ENCODE measurements at places on chromosomes 3 and 15. TPM values are rescaled to one million over a fixed set of nuclear protein-coding genes. Genes with fewer than 3 reads are reported as not detected.
A peak's percentile ranks its signal among the peaks of the same experiment; 100 is the strongest.

- DNase-seq = peak; percentile 45
- peak overlapping the region; percentile 46 for H3K4me3 ChIP-seq
- peaks cover 10% of the 10 kb centered on the region for H3K4me1 ChIP-seq
- no peaks in the 10 kb centered on the region for H3K27me3 ChIP-seq
- H3K27ac ChIP-seq = peak overlapping the region; percentile 96
Observed at GRCh38 chr3:170180079-170180907, 1.2 kb downstream of the PHC3 start.

DNA sequence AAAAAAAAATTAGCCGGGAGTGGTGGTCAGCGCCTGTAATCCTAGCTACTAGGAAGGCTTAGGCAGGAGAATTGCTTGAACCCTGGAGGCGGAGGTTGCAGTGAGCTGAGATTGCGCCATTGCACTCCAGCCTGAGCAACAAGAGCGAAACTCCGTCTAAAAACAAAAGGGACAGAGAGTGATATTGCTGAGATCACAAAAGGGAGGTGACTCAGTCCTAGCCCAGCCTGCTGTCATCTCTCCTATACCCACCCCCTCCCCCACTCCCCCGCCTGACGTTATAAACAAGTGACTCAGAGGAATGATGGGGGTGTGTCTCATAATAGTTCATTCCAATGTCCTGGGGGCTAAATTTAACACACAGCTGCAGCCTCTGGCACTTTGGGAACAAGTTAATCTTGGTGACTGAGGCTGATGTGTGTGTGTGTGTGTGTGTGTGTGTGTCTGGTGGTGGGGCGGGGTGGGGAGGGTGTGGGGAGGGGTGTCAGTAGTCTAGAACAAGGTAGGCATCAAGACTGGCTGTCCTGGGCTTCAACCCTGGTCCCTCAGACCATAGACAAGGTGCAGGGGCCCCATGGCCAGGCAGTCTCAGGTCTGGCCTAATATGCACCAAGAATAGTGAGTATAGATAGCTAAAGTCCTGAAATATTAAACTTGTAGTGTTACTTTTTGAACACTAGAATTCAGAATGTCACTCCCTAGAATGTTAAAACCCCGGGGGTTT, 1.3 kb upstream of the KLHL40 start:
- no peak overlapping the region for H3K27ac ChIP-seq
- H3K4me1 ChIP-seq = no peaks in the 10 kb centered on the region
- DNase-seq = peak; percentile 80

DNA sequence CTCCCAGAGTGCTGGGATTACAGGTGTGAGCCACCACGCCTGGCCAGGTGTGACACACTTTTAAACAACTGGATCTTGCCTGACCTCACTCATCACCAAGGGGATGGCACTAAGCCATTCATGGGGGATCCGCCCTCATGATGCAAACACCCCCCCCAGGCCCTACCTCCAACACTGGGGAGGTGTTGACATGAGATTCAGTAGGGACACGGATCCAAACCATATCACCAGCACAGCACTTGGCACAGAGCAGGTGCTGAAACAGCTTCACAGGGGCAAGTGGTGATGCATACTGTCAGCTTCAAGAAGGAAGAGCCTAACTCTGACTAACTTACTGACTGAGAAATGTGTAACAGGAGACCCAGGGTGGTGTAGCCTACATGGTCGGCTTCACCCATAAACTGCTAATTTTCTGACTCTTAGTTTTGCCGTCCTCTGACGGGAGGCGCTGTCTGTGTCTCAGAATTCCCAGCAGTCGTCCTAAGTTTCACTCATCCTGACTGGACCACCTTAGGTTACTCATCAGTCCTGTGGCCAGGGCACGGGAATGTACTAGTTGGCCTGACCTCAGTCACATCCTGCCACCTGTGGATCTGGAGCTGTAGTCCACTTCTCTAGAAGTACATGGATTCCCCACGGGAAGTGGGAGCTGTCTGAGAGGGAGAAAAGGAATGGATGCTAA, 81.9 kb upstream of the PLXNA1 start:
- H3K27ac ChIP-seq = no peak overlapping the region
- H3K36me3 ChIP-seq = no peaks in the 10 kb centered on the region
- peaks cover 1% of the 10 kb centered on the region for H3K4me1 ChIP-seq
- DNase-seq = no peak

GRCh38 chr15:73901126-73901810, 25.0 kb upstream of the LOXL1 start:
- no peaks in the 10 kb centered on the region for H3K36me3 ChIP-seq
- DNase-seq = no peak
- no peak overlapping the region for H3K4me3 ChIP-seq
- no peaks in the 10 kb centered on the region for H3K27me3 ChIP-seq
- no peaks in the 10 kb centered on the region for H3K4me1 ChIP-seq
- no peak overlapping the region for H3K27ac ChIP-seq

DNA sequence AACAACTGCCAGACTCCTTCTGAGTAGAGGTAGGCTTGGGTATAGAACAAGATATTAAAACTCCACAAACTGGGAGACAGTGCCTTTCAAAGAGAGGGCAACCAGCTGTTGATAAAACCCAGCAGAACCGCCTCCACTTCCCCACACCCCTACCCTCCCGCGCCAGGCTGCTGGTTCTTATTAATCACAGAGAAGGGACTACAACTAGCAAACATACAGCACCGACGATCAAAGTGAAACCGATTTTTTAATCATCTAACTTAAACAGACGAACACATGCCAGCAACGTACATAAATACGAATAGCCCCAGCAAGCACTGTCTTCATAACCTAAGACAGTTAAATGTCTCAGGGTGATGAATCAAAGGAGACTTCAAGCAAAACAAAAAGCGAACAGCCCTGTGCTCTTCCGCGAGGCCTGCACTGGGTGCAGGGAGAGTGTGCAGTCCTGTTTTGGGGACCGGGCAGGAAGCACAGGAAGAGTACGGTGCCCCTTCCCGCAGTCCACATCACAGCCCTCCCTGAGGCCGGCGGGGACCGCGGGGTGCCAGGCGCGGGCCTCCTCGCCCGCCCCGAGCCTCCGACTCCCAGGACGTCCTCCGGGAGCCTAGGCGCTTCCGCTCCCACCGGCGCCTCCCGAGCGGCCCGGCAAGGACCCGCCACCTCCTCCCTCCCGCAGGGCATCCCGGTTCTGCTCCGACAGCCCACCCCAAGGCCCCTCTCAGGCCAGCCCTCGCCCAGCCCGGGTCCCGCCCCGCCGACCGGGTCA, 75.1 kb upstream of the VGLL4 start:
- peaks cover 25% of the 10 kb centered on the region for H3K4me1 ChIP-seq
- no peaks in the 10 kb centered on the region for H3K36me3 ChIP-seq
- peak overlapping the region; percentile 85 for H3K27ac ChIP-seq
- H3K4me3 ChIP-seq = peak overlapping the region; percentile 71
- peak; percentile 66 for DNase-seq

GRCh38 chr15:55234104-55234799, 37.5 kb upstream of the RSL24D1 start:
- no peaks in the 10 kb centered on the region for H3K4me1 ChIP-seq
- H3K27ac ChIP-seq = no peak overlapping the region
- DNase-seq = no peak
- no peaks in the 10 kb centered on the region for H3K27me3 ChIP-seq
- no peaks in the 10 kb centered on the region for H3K36me3 ChIP-seq

DNA sequence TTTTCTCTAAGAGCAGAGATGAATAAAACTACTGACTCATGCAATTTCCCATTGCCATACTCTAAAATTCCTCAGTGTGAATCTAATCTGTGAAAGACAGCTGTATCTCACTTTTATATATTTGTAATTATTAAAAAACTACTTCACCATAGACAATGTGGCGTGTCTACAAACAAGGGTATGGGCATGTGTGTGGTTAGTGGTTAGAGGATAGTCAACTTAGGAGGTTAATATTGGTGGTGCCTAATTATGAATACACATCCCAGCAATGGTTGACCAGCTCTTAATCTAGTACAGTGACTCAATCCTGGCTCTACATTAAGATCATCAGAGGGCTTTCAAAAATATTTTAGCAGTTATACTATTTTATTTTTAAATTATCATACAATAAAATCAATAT, 94.5 kb downstream of the GOLIM4 start:
- H3K36me3 ChIP-seq = no peaks in the 10 kb centered on the region
- H3K27me3 ChIP-seq = no peaks in the 10 kb centered on the region
- H3K4me3 ChIP-seq = no peak overlapping the region
- H3K27ac ChIP-seq = no peak overlapping the region
- no peak for DNase-seq

DNA sequence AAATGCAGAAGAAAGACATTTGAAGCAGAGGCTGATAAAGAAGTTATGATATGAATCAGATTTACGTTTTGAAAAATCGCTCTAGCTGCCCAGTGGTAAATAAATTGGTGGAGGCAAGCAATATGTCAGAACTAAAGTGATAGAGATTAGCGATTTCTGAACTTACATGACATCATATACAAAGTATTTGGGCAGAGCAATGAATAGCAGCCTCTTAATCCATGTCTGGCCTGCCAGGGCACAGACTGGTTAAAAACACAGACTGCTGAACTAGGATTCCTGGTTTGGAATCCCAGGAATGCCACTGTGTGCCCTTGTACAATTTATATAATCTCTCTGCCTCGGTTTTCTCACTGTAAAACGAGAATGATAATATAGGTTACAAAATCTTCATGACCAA, 243.1 kb upstream of the SETMAR start:
- H3K4me1 ChIP-seq = no peaks in the 10 kb centered on the region
- H3K36me3 ChIP-seq = no peaks in the 10 kb centered on the region
- no peak overlapping the region for H3K4me3 ChIP-seq
- H3K27me3 ChIP-seq = no peaks in the 10 kb centered on the region
- H3K27ac ChIP-seq = no peak overlapping the region

GRCh38 chr15:63493436-63493835, 11.0 kb upstream of the USP3 start:
- H3K4me3 ChIP-seq = no peak overlapping the region
- no peaks in the 10 kb centered on the region for H3K4me1 ChIP-seq
- no peak overlapping the region for H3K27ac ChIP-seq
- DNase-seq = no peak
- H3K27me3 ChIP-seq = no peaks in the 10 kb centered on the region

GRCh38 chr3:115626006-115626409, 2.7 kb downstream of the GAP43 start:
- H3K4me3 ChIP-seq = no peak overlapping the region
- no peak overlapping the region for H3K27ac ChIP-seq
- DNase-seq = no peak
- no peaks in the 10 kb centered on the region for H3K4me1 ChIP-seq

Gene COL8A1
- total RNA-seq = 0.94 TPM

Gene C2CD4A
- 0.23 TPM for total RNA-seq

Gene THBS1
- total RNA-seq = 429 TPM

Gene CNTN3
- total RNA-seq = 0.25 TPM

Gene NAA50
- 217 TPM for total RNA-seq

Gene CAMK2N2
- not detected for total RNA-seq

Gene FMN1
- 11.4 TPM for total RNA-seq

Gene ALPK3
- total RNA-seq = 5.8 TPM

Gene MESP2
- total RNA-seq = not detected
